ENCODE measurements at places on chromosomes 2 and 18.

DNA sequence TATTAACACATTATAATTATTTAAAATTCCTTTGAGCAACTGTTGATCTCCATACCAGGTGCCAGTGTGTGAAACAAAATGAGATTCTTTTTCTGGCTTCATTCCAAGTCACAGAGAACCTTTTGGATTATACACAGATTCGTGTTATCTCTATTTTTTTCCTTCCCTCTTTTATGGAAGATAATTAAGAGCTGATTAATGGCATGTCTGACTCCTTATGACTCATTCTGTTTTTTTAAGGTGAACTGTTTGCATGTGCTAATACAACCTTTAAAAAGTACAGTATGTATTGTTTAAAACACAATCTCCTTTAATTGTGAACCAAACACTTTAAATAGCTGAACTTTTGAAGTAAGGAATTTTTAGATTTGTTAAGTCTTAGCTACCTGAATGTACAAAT is 39.3 kb downstream of the PELI1 start:
- DNase-seq = peak; percentile 66

DNA sequence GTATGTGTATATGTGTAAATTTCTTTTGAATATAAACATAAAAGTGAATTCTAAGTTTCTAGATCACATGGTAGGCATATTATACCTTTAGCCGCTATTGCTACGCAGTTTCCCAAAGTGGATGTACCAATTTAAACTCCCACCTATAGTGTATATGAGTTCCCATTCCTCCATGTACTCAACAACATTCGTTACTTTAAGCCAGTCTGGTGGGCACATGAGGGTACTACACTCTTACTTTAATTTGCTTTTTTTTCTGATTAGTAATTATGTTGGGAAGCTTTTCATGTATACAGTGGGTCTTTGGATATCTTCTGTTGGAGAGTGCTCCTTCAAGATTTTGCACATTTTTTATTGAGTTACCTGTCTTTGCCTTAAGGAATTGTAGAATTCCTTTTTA is 683.8 kb downstream of the ERBB4 start:
- no peak for DNase-seq

GRCh38 chr18:51011709-51012108 is 18.3 kb upstream of the SMAD4 start:
- DNase-seq = no peak

GRCh38 chr18:11955239-11956029 is 25.9 kb upstream of the IMPA2 start:
- peak; percentile 80 for DNase-seq

DNA sequence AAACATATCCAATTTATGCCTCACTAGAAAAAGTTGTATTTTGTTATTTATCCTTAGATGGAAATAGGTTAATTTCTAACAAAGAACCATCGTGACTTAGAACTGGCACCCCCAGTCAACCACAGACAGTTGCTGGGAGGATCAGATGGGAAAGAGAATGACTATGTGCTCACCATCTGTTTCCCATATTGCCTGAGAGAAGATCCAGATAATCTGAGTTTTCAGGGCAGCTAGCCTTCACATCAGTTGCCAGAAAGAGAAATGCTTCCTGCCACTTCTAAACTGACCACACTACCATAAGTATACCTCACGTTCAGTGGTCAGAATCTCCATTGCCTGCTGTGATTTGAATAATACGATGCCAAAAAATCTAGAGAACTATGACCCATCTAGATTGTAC is 28.4 kb upstream of the NEB start:
- no peak for DNase-seq

DNA sequence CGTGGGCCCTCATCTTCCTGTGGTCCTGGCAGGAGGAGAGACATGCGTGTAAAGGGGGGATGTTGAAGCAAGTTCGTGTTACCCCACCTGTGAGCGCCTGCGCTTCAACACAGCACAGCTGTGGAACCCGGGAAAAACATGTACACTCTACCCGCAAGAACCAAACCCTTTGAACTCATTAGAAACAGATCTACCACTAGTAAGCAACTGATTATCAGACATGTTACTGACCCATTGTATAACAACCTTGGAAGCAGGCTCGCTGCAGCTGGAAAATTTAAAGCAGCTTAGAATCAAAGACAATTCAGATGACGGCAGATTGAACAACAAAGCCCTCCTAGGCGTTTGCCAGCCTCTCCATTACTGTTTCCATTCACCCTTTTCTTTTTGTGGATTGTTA is 771.7 kb upstream of the SALL3 start:
- no peak for DNase-seq

GRCh38 chr2:128832946-128833663 is 514.4 kb upstream of the HS6ST1 start:
- DNase-seq = no peak

DNA sequence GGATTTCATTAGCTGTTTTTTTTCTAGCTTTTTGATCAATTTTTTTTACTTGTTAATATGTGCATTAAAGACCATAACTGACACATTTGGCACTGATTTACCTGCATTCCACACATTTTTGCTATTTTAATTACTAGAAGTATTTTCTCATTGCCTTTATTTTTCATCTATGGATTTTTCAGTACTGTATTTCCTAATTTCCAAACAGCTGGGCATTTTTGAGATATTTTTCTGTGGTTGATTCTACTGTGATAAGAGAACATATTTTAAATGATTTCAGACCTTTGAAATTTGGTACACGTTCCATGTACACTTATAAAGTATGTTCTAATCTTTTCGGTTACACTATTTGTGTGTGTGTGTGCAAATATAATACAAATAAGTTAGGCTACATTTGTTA is 135.3 kb downstream of the PARD3B start:
- DNase-seq = no peak

- no peak for DNase-seq
Observed at GRCh38 chr2:153417077-153417476, 61.5 kb downstream of the RPRM start.

GRCh38 chr2:219465659-219466561 is 31.3 kb downstream of the SPEG start:
- no peak for DNase-seq

DNA sequence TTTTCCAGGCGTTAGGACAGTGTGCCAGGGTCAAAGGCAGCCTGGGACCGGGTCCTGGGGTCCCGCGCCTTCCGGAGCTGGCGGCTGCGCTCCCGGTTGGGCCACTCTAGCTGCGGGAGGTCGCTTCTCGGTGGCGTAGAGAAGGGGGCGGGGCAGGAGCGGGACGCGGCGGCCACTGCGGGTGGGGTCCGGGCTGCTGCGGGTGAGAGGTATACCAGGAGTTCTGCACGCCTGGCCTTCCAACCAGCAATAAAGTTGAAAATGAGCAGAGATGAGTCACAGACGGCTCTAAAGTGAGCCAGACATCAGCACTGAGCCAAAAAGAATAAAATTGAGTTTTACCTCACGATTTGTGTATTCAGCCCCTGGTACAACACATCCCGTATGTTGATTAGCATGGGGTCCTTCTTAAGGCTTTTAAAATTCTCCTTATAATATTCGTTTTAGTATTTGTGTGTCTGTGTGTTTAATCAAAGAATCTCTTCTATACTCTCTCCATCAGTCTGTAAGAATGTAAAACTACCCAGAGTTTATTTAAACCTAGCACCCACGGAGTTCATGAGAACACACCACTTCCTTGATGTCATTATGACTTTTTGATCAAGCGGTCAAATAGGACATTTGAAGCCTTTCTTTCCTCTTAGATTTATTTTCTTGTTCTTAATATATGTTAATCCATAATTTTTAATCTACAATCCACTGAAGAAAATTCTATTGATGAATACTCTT is at the start of gene C1GALT1C1L:
Gene C1GALT1C1L (minus strand): TSS at position 108 of the 729 bp plus-strand sequence. CDS start 107 bp downstream, at position 1.
- DNase-seq = peak; percentile 66

DNA sequence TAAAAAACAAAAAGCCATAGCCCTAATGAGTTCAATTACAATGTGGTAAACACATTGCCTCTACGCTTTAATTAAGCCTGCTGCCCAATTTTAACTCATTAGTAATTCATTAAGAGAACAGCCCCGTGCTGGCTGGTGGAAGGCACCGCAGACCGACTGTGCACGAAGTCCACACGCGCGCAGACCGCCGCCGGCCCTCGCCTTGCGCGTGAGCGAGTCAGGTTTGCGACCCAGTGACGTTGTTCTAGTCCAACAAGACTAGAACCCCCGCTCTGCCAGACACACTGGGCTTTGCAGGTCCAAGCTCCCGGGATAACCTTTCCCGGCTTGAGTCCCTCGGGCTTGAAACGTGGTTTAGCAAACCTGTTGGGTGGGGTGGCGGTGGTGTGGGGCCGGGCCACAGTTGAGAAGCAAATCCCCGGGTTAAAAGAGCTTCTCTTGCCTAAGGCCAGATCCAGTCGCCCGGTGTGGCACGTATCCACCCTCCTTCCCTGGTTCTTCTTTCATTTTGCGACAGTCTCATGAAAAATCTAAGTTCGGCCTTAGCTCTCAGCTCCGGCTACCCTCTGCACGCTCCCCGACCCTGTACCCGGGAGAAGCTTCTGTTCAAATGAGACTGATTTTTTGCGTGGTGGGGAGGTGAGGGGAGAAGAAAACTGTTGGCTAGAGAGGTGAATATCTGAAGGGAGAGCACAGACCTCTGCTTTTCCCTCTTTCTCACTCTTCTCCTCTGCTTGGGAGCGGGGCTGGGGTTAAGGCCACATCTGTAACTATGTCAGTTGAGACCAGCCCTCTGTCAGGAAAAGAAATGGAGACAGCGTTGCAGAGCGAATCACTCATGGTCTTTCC is 11.1 kb upstream of the SKOR2 start:
- DNase-seq = no peak

GRCh38 chr18:51915176-51915575 is 424.8 kb upstream of the DCC start:
- DNase-seq = no peak

DNA sequence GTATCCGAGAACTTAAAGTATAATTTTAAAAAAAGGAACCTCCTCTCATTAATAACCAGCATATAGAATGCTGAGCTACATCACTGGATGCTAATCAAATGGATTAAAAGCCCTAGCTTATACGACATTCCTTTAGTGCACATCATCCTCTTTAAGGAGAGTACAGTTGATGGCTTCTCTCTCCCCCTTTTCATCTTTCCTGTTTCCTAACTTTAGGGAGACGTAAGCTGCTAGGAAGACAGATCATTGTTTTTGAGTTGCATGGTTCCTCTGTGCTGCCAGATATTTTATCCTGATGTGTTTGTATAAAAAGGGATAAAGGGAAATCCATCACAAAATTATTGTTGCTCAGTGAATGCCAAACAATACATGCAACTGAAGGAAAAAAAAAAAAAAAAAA is 94.2 kb downstream of the SLC8A1 start:
- no peak for DNase-seq

- no peak for DNase-seq
Observed at GRCh38 chr2:195898505-195899191, 170.0 kb downstream of the DNAH7 start.

GRCh38 chr2:98058191-98058975 is 28.6 kb upstream of the VWA3B start:
- DNase-seq = no peak

DNA sequence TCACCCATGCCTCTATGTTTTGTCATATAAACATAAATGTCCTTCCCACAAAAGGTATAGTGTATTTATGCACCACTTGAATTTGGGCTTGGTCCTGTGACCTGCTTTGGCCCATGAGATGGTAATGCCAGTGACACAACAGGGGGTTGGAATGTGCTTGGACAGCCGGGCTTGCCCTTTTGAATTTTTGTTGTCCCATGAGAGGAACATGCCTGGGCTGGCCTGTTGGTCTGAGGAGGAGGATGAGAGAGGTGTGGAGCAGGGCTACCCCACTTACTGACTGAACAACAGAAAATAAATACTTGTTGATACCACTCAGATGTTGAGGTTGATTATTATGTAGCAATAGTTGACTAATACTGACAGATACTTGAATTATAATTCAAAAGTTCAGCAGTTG is 63.2 kb upstream of the TCF4 start:
- no peak for DNase-seq

GRCh38 chr2:233163486-233164103 is 87.9 kb upstream of the ATG16L1 start:
- DNase-seq = no peak

DNA sequence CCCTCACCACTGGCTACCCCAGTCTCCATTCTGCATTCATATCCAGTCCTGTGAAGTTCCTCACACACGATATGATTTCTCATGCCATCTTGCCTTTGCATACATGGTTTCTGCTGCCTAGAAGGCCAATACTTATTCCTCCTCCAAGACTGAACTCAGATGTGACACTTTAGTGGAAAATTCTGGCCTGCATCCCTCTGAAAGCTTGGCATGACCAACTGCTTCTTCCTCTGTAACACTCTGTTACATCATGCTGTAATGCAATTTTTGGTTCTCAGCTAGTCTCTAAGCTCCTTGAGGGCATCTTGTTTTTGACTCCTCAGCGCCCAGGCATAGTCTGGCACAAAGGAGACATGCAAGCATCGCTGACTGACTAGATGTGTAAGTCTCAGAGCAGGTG is 12.6 kb downstream of the FAM161A start:
- DNase-seq = no peak

DNA sequence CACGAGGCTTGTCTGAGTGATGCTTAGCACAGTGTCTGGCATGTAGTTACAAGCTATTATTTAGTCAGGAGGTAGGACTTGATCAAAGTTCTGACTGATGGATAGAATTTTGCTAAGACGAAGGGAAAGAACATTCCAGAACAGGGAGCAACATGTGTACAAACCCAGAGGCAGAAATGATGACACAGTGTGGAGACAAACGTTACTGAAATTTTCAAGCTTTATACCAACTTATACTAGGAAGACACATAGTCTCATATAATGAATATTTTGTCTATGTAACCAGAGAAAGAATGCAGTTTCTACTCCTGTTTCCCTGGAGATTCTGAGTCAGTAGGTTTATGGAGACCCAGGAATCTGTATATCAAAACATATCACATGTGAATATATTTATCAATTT is 123.4 kb downstream of the FAM124B start:
- no peak for DNase-seq

DNA sequence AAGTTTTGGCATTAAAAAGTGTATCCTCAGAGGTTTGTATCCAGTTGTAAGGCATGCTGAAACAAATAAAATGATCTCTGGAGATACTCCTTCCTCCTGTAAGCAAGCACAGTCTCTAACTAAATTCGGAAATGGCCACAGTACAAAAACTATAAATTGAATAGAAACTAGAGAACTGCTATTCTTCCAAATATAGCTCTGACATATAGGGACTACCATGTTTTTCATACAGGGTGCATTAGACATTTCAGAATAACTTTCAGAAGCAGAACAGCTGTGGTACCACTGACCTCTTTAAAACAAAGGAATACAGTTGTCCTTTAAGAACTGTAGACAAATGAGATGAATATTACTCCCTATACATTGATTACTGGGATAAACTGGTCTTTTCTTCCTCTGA is 568.5 kb downstream of the ARHGAP15 start:
- no peak for DNase-seq

- DNase-seq = no peak
Observed at GRCh38 chr18:23484561-23485182, 18.6 kb upstream of the RMC1 start.
